Suppressor macrophage treated with lipopolysaccharide for 4 hours (primary cell): ENCODE measurements at places on chromosomes 6 and 20.

GRCh38 chr6:134853111-134854055 lies 96.5 kb downstream of the ALDH8A1 start:
- DNase-seq, result no peak

GRCh38 chr20:16100767-16101166 lies 472.5 kb downstream of the KIF16B start:
- DNase-seq, result no peak

DNA sequence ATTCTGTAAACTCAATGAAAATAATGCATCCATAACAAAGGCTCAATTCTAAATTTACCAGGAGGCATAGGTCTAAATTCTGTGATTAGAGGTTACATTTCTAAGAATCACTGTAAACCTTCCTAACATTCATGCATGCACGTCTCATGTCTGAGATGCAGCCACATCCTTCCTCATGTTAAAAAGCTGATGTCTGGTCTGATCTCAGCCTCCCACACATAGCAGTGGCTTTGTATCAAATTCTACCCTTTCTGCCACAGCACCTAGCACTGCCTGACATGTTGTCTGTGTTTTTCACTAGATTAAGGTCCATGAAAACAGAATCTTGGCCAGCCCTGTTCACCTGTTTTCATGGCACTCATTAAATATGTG lies 171.1 kb downstream of the WDR27 start:
- no peak for DNase-seq

- peak; percentile 32 for DNase-seq
These were observed 120.7 kb downstream of the ZFAND3 start for GRCh38 chr6:37940074-37940847.
